ENCODE measurements at places on chromosomes 7 and 10.

- no peak for DNase-seq
Observed at GRCh38 chr7:105309235-105310169, 79.2 kb downstream of the SRPK2 start.

GRCh38 chr10:78529262-78529661 is 495.6 kb downstream of the RPS24 start:
- no peak for DNase-seq

GRCh38 chr10:47379901-47380300 is 4.2 kb downstream of the ZNF488 start:
- DNase-seq = no peak

DNA sequence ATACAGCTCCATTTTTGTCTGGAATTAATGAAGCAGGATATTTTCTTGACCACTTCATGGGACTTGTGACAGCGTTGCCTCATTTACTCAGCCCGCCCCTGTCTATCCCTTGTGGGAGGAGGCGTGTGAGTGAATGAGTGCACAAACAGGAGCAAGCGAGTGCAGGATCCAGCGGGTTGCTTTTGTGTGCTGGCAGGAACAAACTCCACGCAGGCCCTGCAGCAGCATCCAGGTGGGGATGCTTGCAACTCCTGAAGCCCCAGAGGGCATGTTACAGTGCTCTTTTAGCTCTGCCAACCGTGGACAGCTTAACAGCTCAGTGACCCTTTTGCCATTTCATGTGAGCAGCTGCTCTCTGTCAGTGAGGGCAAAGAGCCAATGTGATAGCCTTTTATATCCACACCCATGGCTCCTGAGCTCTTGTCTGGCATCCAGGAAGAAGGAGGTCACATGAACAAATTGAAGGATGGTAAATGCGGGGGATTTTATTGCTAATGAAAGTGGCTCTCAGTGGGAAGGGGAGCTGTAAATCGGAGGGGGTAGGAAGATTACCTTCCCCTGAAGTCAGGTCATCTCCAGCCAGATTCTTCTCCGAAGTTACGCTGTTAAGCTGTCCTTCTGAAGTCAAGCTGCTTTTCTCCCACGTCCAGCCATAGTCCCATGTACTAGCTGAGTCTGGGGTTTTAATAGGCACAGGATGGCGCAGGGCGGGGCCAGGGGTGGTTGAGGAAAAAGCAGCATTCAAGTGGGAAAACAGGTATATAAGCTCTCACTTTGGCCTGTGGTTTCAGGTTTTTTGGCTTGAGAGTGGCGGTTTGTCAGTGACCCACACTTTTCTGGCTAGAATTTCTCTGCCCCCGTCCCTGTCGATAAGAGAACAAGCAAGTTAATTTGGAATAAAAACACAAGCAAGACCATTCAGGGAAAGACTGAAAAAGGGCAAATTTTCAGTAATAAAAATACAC is 714.7 kb upstream of the MBL2 start:
- no peak for DNase-seq

DNA sequence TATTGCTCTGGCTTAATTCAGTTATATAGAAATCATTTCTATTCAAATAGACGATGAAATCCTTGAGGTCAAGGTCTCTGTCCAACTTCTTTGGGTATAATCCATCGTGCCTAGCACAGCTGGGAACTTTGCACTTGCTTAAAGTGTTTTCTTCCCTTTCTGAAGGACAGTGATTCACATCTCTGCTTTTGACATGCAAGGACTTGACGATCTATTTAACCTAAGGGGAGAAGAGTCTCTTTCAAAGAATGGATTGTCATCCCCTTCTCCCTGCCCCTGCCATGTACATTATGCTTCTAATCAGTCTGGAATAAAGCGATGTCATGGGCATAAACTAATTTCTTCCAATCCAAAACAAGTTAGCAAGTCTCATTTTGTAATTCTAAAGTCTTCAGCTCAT is 488.6 kb downstream of the KCNMA1 start:
- DNase-seq = no peak

DNA sequence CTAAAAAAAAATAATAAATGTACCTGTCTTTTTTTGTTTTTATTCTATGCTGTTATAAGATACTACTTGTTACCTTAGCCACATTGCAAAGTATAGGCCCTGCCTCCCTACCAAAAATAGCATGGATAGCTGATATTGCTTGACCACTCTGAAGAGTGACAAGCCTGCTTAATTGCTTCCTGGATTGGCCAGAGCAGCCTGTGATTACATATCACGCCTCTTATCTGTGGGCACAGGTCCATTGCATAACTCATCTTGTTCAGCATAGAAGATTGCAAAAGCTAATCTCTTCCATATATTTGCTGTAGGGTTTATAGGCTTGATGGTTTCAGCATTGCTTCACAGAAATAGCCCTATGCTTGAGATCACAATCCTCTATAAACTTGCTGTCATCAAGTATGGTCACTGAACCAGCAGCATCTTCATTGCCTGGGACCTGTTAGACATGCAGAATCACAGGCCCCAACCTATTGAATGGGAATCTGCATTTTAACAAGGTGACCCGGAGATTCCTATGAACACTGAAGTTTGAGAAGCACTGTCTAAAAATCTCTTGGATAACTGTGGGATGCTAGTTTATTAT is 280.8 kb upstream of the CDC14C start:
- DNase-seq = no peak

- DNase-seq = no peak
Observed at GRCh38 chr7:131197920-131198615, 129.6 kb upstream of the MKLN1 start.

DNA sequence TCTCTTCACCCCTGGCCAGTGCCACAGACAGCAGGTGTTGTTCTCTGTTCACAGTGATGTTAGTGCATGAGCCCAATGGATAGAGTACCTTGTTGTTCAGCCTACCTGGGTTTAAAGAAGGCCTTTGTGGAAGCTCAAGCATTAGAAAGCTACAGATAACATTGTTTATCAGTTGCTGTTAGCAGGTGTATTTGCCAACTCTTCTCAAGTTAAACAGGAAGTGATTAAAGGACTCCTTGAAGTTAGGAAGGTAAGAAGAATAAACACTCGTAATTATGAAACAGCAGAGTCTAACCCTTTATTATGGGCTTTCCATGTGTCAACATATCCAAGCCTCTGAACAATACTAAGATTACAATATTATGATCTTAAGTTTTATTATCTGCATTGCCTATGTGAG is 25.9 kb downstream of the RGR start:
- DNase-seq = no peak

- no peak for DNase-seq
Observed at GRCh38 chr7:33388332-33388731, 259.0 kb downstream of the BBS9 start.

DNA sequence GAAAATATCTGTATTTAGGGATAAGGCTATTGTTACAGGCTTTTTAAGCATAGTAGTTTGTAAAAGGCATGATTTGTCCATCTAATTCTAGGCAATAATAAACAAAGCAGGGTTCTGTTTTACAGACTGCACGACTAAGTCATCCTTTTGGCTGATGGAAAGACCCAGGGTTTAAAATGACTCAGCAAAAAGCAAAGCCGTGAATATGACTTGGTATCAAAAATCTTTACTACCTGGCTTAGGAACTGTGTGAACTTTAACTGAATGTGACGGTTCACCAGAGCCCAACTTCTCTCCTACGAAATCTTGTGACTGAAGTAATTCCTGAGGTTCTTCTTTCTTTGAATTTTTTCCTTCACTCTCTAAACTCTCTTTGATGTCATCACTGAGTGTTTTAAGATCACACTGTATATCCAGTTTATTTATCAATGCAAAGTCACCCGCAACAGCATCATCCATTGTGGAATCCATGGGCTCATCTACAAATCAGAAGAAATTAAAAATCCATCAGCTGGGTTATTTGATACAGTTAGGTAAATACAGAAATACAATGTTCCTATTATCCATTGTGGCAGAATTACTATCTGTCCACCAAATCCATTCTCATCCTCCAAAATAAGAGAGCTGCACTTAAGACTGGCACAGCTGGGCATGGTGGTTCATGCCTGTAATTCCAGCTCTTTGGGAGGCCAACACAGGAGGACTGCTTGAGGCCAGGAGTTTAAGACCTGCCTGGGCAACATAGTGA is 17.0 kb downstream of the ATE1 start:
- DNase-seq = no peak

- no peak for DNase-seq
Observed at GRCh38 chr7:116828281-116828680, 34.1 kb upstream of the CAPZA2 start.

DNA sequence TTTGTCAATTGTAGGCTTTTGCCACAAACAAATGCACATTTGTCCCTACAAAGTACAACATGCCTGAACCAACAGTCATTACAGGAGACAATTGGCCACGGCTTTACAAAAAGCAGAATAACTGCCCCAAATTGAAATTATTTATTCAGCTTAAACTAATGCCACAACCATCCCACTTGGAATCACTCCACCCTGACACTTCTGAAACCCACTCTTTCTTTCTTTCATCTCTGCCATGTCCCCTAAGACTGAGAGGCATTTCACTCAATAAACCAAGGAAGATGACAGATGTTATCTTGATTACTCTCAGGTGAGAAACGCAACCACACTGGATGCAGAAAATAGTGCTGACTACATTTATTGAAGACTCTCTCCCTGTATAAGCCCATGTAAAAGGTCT is 2.6 kb upstream of the NPM3 start:
- no peak for DNase-seq

GRCh38 chr10:92830478-92831389 is 17.6 kb upstream of the EXOC6 start:
- DNase-seq = no peak

- DNase-seq = no peak
Observed at GRCh38 chr10:3167611-3168330, 4.8 kb downstream of the PITRM1 start.

DNA sequence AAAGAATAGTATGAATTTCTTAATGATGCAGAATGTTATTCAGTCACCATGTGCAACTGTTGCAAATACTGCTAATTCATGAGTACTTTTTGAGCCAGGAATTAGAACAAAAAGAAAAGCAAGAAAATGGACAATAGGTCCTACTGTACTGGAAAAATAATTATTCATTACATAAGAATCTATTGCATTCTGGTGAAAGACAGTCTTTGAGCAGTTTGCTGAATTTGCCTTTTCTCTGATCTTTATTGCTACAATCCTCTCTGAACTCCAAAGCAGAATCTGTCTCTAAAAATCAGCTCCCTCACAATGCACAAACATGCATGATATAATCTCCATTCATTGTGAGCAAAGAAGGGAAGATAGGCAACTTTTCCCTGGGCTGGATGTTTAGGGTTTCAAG is 12.8 kb downstream of the IFIT2 start:
- no peak for DNase-seq

- DNase-seq = no peak
Observed at GRCh38 chr10:69835233-69835632, 33.5 kb downstream of the COL13A1 start.

- DNase-seq = no peak
Observed at GRCh38 chr10:107814865-107815487, 650.5 kb upstream of the SORCS1 start.

DNA sequence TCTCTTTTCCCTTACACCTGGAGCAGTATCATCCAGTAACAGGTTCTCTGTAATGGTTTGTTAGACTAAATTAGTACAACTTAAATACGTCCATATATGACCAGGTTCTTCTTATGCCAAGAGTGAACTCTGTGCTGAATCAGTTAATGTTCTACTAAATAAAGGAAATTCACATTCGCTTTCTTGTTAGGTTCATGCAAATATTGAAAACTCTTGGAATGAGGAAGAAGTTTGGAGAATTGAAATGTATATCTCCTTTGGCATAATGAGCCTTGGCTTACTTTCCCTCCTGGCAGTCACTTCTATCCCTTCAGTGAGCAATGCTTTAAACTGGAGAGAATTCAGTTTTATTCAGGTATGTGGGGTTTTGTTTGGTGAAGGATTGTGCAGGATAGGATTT is 15.3 kb upstream of the CFAP69 start:
- no peak for DNase-seq

DNA sequence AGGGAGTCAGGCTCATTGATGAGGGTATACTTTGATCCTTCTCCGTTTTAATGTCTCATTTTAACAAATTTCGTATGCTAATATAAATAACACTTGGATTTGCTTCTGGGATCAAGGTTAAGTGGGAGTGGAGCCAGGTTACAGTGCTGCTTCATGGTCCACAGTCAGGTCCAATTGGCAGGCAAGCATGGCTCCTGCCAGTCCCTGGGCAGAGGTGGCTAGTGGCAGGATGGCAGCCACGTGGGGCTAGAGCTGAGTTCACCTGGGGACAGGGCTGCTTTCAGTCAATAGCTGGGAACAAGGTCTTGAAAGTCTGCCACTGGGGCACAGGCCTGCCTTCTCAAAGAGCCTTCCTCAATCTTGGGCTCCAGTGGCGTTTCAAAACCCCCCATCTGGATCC is 16.0 kb upstream of the VWA2 start:
- no peak for DNase-seq

GRCh38 chr7:146864644-146865043 is 748.0 kb downstream of the CNTNAP2 start:
- no peak for DNase-seq

DNA sequence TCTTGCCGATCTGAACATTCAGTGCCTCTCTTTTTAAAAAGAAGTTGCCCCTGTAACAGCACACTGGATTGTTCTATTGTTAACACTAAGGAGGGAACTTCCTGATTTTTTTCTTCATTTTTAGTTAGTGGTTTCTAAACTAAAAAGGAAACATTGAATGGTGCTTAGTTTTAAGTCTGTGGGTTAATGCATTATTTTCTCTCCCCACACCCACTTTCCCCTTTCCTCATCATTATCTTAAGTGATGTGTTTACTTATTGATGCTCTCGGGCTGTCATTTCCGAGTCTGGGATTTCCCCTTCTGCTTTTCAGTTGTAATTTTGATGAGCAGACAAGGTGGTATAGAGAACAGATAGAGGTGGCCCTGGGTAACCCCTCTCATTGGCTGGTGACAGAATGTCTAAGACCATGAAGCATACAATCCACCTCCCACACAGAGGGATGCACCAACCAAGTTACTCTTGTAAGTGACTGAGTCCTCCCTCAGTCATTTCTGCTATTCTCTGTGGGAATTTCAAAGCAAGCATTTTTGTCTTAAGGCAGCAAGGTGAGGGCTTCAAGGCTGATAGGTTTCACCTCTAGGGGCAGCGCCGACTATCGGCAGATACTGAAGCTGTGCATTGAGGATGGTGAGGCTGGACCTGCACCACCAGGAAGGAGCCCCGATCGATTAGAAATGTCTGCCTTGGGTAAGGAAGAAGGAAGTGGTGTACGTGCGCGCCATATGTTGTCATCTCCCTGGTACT is 49.5 kb downstream of the CHN2 start:
- peak; percentile 37 for DNase-seq

GRCh38 chr7:72336382-72336631 is 75.8 kb downstream of the CALN1 start:
- no peak for DNase-seq

DNA sequence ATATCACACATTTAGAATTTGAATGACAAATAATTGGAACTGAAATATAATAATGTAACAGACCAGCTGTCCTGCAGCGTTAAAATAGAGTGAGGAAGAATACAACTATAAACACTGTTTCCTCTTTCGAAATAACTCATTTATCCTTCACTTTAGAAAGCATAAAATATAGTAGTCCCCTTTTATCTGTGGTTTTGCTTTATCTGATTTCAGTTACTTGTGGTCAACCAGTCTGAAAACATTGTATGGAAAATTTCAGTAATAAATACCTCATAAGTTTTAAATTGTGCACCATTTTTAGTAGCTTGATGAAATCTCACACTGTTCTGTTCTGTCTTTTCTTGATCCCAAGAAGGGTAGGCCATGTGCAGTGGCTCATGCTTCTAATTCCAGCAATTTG is 31.7 kb downstream of the POLR1F start:
- no peak for DNase-seq

GRCh38 chr7:96747418-96747940 is 37.8 kb upstream of the SEM1 start:
- no peak for DNase-seq

- DNase-seq = no peak
Observed at GRCh38 chr7:157274991-157275427, 61.8 kb upstream of the DNAJB6 start.
